ENCODE measurements at places on chromosomes 16 and 17.

- DNase-seq, result no peak
Measured at GRCh38 chr17:77316191-77316641, 175.4 kb downstream of the SEC14L1 start.

DNA sequence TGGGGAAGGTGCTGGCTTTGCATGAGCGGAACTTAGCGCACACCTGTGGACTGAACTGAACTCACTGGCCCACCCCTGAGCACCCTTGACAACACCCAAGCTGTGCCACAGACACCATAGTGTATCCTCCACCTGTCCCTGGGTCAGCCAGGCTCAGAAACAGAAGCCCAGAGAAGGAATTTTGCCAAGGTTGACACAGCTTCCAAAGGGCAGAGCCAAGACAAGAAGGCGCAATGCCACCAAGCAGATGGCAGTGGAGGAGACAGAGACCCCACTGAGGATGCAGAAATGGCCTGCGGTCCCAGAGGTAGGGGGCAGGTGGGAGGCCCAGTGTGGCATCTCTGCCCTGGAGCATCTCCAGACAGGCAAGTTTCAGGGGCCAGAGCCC, 169.0 kb downstream of the ENGASE start:
- DNase-seq, result no peak

- DNase-seq, result no peak
Measured at GRCh38 chr17:77326636-77327035, 185.9 kb downstream of the SEC14L1 start.

DNA sequence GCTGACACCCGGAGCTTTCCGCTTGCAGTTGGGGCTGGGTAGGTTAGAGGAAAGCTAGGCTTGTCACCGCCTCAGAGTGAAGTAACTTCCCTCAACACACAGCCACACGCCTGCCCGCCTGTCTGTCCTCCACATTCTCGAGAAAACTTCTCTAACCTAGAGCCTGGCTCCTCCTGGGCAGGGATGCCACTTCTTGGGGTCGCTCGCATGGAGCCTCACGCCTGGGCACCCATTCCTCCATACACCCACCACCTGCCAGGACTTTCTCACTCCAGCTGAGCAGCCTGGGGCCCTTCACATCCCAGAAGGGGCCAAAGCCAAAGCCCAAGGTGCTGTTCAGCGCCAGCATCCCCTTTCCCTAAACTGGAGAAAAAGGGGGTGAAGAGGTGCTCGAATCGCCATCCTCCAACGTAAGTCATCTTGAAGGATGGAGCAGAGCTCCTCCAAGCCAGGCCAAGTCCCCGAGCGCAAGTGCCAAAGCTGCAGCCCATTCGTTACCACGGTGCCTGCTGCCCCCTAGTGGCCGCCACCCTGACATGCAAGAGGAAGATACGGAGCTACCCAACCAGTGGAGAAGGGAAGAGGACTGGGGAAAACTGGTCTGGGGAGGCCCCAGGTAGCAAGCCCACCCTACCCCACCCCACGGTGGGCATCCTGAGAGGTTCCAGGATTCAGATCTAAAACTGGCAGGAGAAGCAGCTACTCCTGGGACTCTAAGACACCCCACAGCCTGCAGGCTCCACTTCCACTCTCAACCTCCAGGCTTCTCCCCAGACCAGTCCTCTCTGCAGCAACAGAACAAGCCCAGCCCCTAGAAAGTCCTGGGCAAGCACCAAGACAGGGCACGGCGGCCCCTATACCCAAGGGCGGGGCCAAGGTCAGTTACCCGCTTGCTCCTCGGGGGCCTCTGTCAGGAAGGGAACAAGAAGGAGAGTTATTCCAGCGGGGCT, 63.1 kb downstream of the MYO18A start:
- peak; percentile 52 for DNase-seq

- DNase-seq, result no peak
Measured at GRCh38 chr16:87067003-87067556, 250.1 kb downstream of the C16orf95 start.

DNA sequence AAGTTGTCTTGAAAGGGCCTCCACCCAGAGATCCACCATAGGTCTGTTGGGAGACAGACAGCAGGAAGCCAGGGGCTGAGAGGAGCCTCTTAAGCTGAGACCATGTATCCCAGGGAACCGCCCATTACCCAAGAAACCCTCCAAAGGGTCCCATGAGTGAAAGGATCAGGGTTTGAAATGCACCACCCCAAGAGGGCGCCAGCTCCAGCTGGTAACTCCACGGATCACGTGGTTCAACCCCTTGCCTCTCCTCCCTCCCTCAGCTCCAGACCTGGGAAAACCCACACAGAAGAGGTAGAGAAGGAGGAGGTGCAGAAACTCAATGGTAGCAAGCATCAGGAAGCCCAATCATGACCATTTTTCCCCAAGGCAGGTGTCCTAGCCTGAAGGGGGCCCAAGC, 148.7 kb downstream of the AIPL1 start:
- no peak for DNase-seq

DNA sequence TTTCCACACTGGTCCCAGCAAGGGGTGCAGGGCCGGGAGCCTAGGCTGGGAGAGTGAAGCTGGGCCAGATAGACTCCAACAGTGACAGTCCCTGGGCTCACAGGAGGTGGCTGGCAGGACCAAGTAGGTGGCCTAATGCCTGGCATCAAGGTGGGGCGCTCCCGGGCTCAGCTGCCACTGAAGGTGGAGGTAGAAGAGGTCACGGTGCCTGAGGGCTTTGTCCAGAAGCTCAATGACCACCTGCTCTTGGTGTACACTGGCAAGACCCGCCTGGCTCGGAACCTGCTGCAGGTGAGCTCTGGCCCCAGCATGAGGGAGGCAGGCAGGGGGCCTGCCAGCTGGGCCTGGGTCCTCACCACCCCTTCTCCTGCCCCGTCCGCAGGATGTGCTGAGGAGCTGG, 23.8 kb downstream of the FCSK start:
- no peak for DNase-seq

DNA sequence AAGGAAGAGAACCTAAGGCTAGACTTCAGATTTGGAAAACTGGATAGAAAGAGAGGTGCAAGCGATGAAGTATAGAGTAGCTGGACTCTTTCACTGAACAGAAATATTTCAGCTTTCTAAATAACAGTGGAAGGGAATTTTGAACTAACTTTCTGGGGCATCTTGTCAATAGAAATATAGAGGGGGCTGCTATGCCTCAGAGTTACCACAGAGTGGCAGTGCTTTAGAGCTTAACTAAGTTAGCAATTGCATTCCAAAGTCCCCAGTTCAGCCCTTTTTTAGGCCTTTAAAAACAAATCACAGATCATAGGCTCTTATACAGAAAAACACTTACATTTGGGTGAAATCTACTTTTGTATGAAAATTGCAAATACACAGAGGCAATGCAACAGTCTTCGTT, 154.2 kb upstream of the CDH8 start:
- DNase-seq, result no peak
